AG04450 (cell line): ENCODE measurements at places on chromosomes 5 and 9.

DNA sequence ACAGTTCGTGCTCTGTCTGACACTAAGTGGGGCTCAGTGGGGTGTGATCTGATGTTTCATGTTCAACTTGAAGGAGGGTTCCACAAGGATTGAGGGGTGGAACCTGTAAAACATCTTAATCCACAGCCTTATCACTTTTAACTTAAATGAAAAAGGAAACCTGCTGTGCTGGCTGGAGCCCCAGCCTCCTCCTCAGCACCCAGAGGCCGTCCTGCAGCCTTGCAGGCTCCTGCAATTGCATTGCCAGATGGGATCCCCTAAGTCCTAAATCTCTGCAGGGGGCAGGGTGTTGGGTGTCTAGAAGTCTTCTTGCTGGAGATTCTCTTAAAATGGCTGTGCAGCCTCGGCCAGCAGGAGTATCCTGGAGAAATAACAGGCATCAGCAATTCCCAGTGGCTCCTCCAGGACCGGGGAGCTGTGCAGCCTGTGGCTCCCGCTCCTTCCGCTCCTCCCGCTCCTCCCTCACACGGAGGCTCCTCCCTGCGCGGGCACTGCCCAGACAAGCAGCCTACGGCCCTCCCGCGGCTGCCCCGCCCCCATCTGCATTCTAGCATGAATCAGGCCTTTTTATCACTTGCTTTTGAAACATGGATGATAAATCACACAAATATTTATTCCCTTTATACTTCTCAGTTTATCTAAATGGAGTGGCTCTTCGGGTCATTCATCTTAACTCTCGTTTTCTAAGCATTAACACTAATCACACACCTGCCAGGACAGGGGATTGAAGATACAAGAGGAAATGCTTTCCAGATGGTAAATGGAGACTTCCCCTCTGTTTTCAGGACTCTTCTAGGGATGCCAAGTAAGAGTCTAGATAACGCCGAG is 131.0 kb downstream of the ADAMTS16 start:
- DNase-seq = no peak

DNA sequence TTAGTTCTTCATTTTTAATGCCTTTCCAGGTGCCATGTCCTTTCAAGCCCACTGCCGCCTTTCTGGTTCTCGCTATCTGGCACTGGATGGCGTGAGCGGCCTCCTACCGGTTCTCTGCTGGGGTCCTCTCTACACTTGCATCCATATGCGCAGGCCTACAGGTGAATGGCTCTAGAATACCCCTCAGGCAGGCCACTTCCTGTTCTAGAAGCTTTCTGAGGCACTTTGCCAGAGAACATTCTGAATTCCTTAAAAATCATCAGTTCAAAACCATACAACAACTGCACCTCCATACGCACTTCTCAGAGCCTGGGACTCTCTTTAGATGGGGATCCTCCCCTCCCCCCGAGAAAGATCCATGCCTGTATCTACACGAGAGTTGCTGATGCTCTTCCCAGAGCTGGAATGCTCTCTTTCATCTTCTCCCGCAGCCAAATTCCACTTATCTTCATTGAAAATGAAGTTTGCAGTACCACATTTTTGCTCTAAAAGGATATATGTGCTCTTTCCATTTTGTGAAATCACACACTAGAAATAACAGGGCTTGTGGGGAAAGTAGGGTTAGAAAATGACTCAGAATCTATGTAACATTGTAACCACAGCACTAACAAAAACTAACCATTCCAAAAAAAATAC is 1.4 kb upstream of the LHFPL2 start:
- DNase-seq = no peak

- no peak for DNase-seq
These were observed 50.0 kb downstream of the PTPRD start for GRCh38 chr9:10562581-10563343.

DNA sequence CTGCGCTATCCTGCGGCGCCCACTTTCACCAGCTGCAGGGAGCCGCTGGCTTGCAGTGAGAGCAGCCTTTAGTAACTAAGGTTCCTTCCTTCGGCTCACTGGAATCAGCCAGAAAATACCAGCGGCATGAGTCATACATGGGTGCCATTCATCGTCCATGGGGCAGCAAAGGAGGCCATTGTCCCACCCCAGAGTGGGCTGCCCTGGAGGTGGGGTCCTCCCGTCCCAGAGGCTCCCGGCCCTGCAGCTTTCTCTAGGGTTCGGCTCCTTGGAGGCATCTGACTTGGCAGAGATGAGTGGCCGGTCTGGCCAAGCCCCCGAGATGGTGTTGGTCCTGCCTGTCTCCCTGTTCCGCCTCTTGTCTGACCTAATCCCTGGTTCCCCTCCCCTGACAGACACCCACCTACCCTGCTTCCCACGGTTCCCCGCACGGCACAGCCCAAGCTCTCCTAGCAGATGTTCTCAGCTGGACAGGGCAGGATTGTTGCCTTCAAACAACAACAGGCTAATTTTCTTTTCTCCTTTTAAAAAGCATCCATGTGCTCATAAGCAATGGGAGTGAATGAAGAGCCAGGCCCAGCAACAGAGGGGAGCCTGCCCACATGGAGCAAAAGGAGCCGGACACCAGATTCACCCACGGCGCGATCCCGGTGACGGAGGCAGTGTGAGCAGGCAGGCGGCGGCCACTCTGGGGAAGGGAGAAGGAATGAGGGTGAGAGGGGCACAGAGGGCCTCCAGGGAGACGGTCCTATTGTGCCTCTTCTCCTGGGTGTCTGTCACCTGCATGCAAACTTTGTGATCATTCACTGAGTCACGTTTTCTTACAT is 97.0 kb upstream of the COL5A1 start:
- DNase-seq = no peak

- no peak for DNase-seq
These were observed 333.6 kb upstream of the DAB2 start for GRCh38 chr5:39758426-39758825.

DNA sequence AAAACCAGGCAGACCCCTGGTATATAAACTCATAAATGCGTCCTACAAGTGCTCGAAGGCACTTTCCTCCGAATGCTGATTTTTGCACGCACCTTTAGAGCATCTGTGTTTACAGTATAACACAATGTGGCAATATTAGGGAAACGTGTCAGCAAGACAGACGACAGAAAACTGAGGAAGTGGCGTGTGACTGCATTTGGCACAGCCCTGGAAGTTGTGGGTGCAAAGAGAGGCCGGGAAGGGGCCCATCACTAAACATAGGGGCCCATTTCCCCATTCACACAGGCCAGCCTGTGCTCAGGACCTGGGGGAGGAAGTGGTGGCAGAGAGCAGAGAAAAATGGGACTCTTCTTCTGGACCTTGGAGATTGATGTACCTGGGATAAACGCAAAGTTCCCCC is 48.2 kb downstream of the RASGEF1C start:
- no peak for DNase-seq

DNA sequence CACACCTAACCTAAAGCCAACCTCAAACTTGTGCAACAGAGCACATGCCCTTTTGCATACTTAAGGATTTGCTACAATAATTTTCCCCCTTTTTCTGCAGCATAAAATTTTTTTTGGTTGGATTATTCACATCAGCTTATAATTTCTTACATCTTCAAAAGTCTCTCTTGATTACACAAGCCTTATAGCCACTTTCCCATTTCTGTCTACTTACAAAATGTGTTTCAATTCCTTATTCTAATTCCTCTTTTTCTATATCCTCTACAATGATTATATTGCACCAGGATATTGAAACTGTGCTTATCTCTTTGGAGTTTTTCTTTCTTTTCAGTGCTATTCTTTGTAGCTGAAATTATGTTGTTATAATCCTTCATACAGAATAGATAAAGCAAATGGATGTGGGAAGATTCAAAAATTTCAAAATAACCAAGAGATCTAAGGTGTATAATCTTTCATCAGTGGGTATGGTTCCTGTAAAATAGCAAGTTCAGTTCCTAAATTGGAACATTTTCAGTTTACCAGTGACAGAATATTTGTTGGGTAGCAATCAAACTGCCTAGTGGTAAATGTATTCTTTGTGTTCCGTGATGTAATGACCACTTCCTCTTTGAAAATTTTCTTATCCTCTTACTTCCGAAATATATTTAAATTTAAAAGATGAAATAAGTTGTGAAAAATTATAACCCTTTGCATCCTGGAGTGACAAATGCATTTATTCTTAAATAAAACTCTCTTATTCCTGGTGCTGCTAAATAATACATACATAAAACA is 386.8 kb upstream of the CHD1 start:
- no peak for DNase-seq

DNA sequence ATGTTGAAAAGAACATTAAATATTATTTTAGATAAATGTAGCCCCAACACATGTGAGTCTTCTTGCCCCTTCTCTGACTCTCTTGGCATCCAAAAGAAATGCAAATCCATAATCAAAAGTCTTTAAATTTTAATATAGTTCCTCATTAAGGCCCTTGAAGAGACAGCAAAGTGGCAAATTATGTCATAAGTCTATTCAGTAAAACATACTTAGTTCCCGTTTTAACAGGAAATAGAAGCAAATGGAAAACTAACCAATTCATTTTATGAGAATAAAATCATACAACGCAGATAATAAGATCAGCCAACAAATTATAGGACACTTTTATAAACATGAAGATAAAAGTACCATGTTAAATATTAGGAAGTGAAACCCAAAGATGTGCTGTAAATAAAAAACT is 20.1 kb upstream of the IFNB1 start:
- DNase-seq = no peak

GRCh38 chr5:144201588-144201987 is 30.9 kb downstream of the KCTD16 start:
- DNase-seq = no peak

- no peak for DNase-seq
These were observed 5.4 kb upstream of the MYORG start for GRCh38 chr9:34382054-34382453.
